ENCODE measurements at places on chromosomes 5 and 9.

DNA sequence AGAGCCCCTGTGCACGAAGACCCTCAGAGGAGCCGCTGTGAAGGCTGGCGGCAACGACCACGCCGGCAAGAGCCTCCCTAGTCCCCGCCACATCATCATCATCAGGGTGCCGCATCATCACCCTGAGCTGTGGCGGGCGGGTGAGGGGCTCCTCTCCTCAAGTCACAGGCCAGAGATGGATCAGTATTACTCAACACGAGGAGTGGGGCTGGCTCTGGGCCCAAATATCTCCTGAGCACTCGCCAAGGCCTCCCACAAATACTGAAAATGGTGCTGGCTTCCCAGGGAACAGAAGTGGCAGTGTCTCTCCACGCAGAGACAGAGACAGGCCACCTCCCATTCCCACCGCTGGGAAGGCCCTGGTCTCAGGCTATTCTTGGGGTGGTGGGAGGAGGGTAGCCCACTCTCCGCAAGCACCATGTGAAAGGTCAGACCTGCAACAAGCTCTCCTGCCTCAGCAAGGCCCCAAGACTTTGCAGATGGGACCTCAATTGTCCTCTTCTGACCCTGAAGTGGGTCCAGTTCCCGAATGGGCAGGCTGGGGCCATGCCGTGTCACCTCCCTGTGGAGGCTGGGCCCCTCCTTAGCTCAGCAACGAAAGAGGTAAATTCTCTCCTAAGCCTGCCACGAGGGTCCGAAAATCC, 39.3 kb upstream of the ZNF354A start:
- no peak for DNase-seq

DNA sequence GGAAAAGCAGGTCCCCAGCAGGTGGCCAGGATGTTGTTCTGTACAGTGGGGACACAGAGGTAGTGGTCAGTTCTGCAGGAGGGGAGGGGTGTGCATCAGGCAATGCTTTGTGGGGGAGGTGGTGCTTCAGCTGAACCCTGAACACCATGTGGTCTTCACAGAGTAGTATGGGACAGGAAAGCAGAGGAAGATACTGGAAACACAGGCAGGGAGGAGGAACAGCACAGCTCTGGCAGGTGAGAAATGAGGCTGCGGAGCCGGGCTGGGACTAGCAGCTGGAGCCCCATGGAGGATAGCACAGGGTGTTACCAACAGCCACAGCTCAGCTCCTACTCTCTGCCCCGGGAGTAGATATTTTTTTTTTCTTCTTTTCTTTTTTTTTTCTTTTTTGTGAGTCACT, 161.5 kb downstream of the ENTREP1 start:
- no peak for DNase-seq

DNA sequence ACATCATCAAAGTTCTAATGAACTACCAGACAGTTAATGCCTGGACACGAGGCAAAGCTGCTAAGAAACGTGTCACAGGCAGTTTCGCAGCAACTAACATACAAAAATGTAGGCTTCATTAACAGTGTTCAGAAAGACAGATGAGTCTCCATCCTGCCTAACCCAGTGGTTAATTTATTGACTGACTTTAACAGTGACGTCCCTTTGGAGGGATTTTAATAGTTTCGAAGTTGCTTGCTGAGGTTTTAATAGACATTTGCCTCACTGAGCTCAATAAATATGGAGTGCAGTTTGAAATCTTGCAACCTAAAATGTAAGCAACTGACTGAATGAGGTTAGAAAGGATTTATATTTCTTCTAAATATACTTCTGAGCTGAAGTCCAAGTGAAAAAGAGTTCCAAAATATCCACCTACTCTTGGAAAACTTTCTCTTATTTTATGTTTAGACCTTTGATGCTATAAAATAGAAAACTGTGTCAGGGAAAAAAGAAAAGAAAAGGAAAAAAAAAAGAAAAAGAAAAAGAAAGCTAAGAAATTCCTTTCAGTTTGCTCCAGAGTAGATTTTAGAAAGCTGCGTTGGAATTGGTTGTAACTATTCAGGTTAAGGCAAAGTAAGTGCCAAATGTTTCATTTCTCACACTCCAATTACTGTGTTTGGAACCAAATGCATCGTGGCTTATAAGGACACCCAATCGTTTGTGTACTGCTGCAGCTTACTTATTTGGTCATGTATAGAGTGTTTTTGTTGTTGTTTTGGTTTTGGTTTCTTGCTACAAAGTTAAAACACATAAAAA, 2016.6 kb downstream of the MAT2B start:
- no peak for DNase-seq

- DNase-seq = no peak
Measured at GRCh38 chr5:179497636-179498340, 52.6 kb upstream of the RUFY1 start.

GRCh38 chr5:136192526-136193321, at the start of gene SMIM32:
TSS of gene SMIM32 (minus strand) at chr5:136193162. CDS start at chr5:136192524, 638 bp downstream.
- DNase-seq = no peak
